ENCODE measurements at places on chromosomes 2 and 18.

GRCh38 chr18:74172697-74173433 is 24.5 kb downstream of the TIMM21 start:
- no peak for DNase-seq

GRCh38 chr2:73832930-73833329 is 4.2 kb downstream of the STAMBP start:
- DNase-seq = no peak

GRCh38 chr2:232133078-232133477 is 171.6 kb downstream of the DIS3L2 start:
- no peak for DNase-seq

DNA sequence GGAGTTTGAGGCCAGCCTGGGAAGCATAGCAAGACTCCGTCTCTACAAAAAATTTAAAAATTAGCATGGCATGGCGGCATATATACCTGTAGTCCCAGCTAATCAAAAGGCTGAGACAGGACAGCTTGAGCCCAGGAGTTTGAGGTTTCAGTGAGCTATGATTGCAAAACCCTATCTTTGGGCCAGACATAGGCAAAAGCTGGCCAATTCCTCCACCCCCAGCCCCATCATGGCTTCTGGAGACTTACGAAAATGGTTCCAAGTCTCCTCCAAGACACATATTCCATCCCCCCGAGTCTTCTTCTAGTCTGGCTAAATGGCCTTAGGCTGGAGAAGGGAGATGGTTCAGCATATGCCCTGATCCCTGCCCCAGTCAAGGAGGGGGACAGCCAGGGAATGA is 172.8 kb upstream of the HAAO start:
- DNase-seq = no peak

- DNase-seq = no peak
These were observed 170.9 kb downstream of the XIRP2 start for GRCh38 chr2:167059173-167059572.

DNA sequence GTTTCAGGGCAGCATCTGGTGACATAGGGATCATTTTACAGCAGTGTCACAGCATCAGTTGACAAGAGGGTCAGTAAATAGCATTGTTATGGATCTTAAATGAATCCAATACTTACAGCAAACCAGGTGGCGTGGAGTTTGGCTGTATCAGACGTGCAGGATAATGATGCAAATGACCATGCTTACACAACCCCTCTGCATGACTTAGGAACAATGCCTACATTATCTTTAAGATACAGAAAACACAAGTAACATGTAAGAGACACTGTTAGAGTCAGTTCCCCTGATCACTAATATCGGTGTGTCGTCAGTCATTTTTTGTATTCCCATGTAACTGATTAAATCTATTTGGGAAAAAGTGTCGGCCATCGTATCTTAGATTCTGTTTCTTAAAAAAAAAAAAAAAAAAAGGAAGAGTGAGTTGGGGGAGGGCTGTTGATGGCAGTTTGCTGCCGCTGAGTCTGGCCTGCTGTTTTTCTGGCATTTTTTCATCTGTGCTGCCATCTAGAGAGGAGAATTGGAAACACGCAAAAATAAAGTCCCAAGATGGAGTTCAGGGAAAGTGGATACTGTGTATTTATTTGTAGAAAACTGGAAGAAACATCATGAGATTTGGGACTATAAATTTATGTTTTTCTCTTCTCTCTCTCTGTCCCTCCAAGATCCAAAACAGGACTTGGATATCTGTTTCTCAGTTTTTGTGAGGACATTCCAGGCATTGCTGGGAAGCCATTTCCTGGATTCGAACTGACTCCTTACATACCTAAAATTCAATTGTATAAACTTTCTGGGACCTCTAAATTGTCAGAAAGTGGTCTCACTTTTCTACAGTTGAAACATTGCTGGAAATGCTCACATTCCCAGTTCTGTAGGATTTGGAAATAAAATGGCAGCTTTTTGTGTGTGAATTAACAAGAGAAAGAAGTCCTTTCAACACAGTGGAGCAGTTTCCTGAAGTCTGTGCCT is 60.3 kb upstream of the AGPS start:
- DNase-seq = no peak

DNA sequence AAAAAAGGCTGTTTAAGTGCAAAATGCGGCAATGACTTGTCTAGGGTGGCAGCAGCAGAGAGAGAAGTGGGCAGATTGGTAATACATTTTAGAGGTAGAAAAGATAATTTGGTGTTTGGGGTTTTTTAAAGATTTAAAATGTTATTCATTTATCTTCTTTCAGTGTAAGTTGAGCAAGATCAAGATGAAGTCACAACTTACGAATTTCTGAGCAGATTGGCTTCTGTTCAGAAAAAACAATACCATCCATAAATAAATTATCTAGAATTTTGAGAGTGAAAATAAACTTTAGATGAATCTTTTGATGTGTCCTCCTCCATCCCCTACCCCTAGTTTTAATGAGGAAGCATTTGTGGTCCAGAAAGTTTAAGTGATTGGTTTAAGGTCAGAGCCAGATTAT is 47.9 kb upstream of the FAM171B start:
- DNase-seq = no peak

DNA sequence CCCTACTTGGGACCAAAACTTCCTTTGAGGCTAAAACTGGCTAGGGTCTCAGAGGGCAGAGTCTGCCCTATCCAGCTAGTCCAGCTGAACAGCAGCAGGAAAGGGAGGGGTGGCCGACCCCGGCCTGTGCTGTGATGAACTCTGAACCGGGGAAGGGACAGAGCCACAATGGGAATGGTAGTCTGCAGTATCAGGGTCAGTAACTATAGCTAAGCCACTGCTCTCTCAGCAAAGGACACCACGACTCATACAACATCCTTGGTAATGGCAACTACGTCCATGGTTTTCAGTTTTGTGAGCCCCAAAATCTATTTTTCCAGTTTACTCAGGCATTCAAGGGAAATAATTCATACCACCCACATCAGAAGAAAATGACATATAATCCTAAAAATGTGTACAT is 75.2 kb downstream of the NBAS start:
- DNase-seq = no peak

GRCh38 chr18:4264347-4264791 is 190.7 kb downstream of the DLGAP1 start:
- peak; percentile 61 for DNase-seq

GRCh38 chr2:10208736-10209135 is 86.2 kb downstream of the RRM2 start:
- no peak for DNase-seq

Measured in sciatic nerve (tissue), 2 donors.